Stimulated activated CD4-positive, alpha-beta T cell treated with anti-CD3 and anti-CD28 coated beads, TNF-alpha, amount 100 ng/mL, for 24 hours (primary cell): ENCODE measurements at places on chromosomes 1 and 21.

DNA sequence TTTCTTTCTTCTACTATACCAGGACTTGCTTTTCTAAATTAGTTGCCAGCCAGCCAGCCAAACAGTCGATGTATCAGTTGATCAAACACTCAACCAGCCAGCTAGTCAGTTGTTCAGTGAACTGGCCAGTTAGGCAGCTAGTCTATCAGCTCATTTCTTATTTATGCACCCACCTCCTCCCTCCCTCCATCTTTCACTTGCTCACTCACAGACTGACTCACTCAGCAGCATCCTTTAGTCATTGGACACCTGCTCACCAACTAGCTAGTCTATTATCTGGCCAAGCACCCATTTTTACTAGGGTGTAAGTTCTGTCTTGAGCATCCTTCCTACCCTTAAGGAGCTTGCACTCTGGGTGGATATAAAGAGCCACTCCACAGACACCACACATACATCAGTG lies 5.9 kb upstream of the SPRR4 start:
- DNase-seq = no peak

GRCh38 chr1:182337736-182338571 lies 53.6 kb downstream of the GLUL start:
- DNase-seq = no peak

- DNase-seq = no peak
Measured at GRCh38 chr1:29033829-29034466, 89.8 kb downstream of the TMEM200B start.

- no peak for DNase-seq
Measured at GRCh38 chr1:118960026-118960561, 28.0 kb downstream of the TBX15 start.

GRCh38 chr1:231210126-231210525 lies 30.9 kb upstream of the GNPAT start:
- DNase-seq = no peak

DNA sequence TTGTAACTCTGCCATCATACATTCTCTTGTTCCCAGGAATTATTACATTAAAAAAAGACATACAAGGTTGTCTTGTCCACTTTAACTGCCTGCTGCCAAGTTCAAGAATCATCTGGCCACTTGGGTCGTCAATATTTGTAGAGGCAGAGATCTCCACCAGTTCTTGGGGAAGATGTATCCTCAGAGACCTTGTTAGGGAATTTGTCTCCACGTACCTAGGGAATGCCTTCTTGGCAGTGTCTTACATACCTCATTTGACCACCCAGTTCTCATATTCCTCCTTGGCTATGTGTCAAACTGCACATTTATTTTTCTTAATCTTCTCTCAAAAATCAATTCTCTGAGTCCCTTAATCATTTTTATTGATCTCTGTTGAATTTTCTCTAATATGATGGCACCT lies 266.0 kb downstream of the SPATA17 start:
- no peak for DNase-seq

DNA sequence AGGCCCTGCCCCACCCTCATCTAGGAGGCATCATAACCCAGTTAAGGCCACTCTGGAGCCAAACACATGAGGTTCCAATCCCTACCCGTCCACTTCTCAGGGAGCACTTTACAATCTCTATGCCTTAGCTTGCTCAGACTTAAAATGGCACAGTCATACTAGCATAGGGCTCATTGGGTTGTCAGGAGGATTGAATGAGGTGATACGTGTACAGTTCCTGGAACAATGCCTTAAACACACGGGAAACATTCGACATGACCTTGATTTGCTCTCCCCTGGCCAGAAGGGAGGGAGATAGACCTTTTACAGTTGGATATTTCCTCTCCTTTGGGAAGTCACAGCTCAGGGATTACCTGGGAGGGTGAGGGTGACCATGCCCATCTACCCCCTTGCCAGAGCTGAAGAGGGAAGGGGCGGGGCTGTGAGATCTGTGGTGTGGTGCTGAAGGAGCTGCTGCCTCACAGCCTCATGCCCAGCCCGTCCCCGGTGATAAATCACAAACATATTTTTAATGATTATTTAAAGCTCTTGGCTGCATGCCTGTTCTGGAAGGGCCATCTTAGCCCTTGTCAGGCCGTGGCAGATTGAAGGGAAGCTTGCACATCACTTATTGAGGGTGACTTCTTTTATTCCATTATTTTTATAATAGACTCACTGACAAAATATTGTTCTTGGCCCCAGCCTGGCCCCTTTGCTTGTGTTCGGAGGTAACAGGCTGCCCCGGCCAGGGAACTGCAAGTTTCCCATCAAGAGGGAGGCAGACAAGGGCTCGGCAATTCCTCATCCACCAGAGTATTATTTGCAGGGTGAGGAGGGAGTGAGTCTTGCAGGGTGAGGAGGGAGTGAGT lies 83.4 kb downstream of the FOXD2 start:
- no peak for DNase-seq

- DNase-seq = peak; percentile 48
Measured at GRCh38 chr1:159826441-159827101, at the start of gene SLAMF8. Gene SLAMF8, plus strand, starts transcription at chr1:159826873. Its CDS starts 26 bp downstream, at chr1:159826899.

GRCh38 chr21:43325036-43325435 lies 101.9 kb downstream of the SIK1 start:
- DNase-seq = no peak

DNA sequence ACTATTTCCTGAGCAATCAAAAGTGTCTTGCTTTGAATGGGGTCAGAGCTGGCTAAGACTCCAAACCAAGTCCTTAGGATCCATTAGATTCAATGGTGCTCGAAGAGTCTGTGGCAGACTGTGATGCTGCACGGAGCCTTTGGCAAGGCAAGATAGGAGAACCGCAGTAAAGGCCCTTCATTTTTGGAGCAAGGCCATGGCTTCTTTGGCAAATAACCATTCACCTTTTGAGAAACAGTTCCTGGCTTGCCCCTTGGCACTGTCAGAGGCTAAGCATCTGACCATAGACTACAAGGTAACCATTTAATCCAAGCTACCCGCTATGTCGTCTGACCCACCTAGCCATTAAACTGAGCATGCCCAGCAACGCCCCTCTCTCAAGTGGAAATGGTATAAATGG lies 45.2 kb downstream of the EDN2 start:
- no peak for DNase-seq

- DNase-seq = no peak
Measured at GRCh38 chr1:169138866-169139670, 32.6 kb downstream of the ATP1B1 start.

DNA sequence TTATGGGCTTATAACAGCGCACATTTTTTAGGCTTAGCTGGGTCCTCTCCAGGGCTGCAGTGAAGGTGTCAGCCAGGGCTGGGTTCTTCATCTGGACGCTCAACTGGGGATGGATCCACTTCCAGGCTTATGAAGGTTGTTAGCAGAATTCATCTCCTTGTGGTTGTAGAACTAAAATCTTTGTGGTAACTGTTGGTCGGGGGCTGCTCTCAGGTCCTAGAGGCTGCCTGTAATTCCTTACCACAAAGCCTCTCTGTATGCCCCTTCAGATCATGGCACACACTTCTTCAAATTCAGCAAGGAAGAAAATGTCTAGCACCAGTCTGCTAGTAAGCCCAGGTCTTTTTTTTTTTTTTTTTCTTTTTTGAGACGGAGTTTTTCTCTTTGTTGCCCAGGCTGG lies 40.9 kb upstream of the EPS8L3 start:
- DNase-seq = no peak

DNA sequence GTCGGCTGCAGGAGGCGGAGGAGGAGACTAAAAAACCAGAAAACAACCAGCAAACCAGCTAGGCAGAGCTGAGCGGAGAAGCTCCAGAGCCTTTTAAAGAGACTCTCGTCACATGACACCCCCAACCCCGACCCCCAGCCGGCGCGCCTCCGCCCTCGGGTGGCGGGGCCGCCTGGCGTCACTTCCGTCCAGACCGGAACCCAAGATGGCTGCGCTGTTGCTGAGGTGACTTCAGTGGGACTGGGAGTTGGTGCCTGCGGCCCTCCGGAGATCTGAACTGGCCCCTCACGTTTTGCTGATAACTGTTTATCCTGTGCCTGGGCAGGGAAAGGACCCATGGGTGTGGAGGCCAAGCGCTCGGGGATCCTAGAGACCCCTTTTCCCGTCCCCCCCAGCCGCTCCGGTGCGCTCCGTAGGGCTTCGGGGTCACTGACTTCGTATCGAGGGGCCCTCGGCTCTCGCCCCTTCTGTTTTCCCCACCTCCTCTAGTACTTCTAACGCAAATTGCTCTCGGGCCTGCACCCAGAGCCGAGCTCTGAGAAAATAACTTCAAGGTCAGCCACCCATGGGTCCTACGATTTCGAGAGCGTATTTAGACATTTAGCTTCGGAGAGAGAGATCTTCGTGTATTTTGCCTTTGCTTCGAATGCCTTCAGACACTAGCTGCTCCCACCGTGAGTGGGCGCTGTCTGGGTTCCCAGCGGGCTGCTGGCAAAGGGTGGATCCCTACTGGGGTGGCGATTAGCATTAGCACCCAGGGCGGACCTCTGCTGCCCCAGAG lies at the start of gene SDHC:
Gene SDHC, plus strand, starts transcription at position 181 of the 781 bp plus-strand sequence. Its CDS starts 25 bp downstream, at position 206.
- peak; percentile 85 for DNase-seq

DNA sequence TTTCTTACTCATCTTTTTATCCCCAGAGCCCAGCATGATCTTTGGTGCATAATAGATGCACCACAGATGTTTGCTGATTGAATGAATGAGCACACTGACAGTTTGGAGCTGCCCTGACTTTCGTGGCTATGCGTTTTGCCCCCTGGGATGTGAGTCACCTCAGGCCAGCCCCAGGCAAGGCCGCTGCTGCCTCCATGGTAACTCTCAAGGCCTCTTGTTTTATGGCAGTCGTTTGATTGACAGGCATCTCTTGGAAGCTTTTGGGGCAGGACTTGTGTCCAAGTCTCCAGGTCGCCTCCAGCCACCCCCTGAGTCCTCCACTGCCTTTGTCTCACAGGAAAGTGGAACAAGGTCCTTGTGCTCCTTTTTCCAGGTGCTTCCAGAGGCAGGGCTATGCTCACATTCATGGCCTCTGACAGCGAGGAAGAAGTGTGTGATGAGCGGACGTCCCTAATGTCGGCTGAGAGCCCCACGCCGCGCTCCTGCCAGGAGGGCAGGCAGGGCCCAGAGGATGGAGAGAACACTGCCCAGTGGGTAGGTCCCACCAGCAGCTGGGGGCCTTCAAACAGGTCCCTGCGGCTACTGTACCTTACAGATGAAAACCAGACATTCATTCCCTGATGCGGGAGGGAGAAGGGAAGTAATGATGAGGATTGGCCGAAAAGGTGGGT lies 11.2 kb downstream of the PSEN2 start:
- DNase-seq = no peak

GRCh38 chr1:234760303-234760723 lies 150.3 kb upstream of the IRF2BP2 start:
- no peak for DNase-seq

DNA sequence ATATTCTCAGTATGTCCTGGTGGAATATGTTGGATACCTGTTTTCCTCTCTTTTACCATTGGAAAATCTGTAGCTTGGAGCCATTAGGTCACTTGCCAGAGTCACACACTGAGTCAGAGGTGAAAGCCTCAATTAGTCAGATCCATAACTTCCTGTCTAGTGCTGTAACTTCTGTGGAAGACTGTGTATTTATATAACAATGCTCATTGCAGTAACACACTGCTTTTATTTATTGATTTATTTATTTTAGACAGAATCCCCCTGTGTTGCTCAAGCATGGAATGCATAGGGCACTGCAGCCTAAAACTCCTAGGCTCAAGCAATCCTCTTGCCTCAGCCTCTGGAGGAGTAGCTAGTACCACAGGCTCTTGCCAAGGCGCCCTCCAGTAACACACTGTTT lies 1.3 kb upstream of the DOCK7 start:
- no peak for DNase-seq

DNA sequence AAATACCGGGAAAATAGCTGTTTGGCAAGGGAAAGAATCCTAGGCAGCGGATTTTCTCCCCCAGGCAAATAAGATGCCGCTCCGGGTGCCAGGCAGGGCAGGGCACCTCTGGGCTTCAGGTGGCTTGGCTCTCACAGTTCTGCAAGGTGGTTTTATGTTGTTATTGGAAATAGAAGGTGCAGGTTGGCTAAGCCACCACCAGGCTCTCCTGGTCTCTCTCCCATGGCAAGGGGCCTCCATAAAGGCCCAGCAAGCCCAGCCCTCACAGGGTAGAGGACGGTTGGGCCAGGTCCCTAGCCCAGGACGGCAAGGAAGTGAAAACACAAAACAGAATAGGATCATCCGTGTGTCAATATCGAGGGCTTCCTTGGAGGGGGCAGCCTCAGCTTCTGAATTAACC lies 37.6 kb upstream of the GPR153 start:
- DNase-seq = no peak

- no peak for DNase-seq
Measured at GRCh38 chr1:19311503-19311930, 427 bp downstream of the AKR7A2 start.

- DNase-seq = no peak
Measured at GRCh38 chr1:197750366-197750765, 24.9 kb downstream of the DENND1B start.

- DNase-seq = no peak
Measured at GRCh38 chr1:156677616-156678596, 699 bp upstream of the NES start.

GRCh38 chr21:38999161-38999560 lies 184.1 kb downstream of the PSMG1 start:
- DNase-seq = no peak

DNA sequence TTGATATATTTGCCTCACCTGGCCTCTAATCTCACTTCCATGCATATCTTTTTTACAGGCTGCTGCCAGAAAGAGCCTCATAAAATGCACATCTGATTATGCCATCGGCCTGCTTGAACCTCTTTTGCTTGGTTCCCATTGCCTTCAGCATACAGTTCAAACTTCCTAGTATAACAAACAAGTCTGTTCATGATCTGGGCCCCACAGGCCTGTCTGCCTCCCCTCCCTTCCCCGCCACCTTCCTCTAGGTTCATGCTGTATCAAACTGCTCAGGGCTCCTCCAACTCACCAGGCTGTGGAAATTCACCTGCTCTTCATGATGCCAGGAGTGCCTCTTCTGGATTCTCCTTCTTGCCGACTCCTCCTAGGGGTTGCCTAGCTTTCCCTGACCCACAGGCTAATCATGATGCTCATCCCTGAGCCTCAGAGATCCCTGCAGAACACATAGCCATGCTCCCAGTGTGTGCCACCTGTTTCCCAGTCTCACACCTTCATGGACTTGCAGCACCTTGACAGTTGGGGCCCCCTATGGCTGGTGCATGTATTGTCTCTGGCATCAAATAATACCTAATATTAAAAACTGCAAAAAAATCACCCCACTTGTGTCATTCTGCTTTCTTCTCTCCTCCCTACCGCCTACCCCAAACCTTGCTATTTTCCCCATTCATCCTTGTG lies 33.7 kb upstream of the CD2 start:
- no peak for DNase-seq

GRCh38 chr1:212467843-212468482 lies 35.2 kb downstream of the NENF start:
- no peak for DNase-seq

- DNase-seq = no peak
Measured at GRCh38 chr1:21123287-21123948, 53.3 kb downstream of the EIF4G3 start.
